ENCODE measurements at places on chromosomes 12 and 14.
A peak's percentile ranks its signal among the peaks of the same experiment; 100 is the strongest.

GRCh38 chr14:68109132-68109900 lies 289.7 kb downstream of the RAD51B start:
- no peak for DNase-seq

- no peak for DNase-seq
Measured at GRCh38 chr14:50357753-50358395, 38.8 kb downstream of the CDKL1 start.

DNA sequence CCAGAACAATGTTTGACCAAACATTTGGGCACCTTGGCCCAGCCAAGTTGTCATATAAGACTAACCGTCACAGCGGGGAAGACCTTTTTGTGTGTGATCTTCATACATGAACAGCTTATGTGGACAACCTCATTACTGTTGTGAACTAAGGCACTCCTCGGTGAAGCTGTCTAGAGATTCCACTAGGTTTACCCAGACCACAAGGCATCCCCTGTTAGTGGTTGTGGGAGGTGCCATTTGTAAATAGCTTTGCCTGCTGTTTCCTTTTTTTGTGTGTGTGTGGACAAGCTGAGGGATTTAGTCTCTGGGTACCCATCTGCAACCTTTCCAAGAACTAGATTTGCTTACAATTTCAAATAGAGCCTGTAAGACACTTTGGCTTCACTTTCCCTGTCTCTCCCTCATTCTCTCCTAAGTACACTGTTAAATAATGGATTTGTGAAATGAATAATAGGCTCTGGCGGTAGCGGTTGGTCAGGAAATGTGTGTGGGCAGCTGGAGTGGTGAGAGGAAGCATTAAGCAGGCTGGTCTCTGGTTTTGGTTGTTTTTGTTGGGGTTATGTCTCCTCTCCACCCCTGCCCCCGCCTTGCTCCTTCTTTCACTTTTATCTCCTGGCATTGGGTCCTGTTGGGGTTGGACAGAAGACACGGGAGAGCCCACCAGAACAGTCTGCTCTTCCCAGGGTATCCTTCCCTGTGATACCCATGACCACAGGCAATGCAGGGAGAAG lies 727.6 kb downstream of the VRK1 start:
- no peak for DNase-seq

DNA sequence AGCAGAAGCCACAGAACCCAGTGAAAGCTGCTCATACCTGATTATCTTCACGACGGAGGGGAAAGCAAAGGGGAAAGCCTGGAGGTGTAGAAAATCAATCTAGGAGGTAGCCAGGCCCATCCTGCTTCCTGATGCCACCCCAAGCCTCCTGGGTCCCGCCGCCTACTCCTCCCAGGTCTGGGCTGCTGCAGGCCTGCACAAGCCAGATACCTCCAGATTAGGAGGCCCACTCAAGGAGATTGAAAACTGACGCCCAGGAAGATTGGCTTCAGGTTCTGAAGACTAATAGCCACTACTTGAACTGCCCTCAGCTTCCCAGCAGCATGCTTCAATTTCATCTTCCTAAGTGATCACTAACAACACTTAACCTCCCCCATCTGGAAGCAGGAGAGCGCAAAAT lies 87.1 kb downstream of the GCH1 start:
- no peak for DNase-seq

GRCh38 chr12:132121283-132121682 lies 22.8 kb downstream of the DDX51 start:
- no peak for DNase-seq

DNA sequence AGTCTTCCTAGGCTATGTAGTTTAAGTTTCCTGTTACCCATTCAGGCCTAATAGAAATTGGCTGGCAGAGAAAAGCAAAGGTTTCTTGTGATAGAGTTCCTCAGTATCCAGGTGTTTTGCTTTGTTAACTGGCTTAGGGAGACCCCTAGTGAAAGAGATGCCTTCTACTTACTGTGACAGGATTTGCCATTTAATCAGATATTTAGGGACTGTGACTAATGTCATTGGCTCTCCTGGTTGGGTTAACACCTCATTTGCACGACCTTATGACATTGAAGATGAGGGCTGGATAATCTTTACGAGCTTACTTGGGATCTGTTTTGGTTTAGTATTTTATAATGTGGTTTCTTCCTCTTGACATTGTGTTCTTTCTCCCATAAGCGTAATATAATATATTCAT lies 5.8 kb downstream of the MON2 start:
- DNase-seq = no peak

GRCh38 chr12:57213058-57213715 lies 3.4 kb upstream of the NXPH4 start:
- peak; percentile 84 for DNase-seq

DNA sequence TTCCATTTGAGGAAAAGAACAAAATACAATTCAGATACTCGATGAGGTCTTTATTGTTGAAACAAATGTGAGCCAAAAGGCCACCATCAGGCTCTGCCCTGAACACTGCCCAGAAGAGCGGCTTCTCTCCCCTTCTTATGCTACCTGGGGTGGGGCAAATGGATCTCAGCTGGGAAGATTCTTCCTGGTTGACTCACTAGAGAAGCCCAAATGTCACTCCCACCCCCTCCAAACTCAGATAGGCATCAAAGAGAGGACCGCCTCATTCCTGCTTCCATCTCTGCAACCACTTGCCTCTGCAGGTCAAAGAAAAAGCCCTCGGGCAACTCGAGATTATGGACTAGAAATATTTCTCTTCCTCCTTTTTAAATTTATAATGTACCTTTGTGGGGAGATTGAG lies 55.8 kb downstream of the TBX3 start:
- DNase-seq = no peak

DNA sequence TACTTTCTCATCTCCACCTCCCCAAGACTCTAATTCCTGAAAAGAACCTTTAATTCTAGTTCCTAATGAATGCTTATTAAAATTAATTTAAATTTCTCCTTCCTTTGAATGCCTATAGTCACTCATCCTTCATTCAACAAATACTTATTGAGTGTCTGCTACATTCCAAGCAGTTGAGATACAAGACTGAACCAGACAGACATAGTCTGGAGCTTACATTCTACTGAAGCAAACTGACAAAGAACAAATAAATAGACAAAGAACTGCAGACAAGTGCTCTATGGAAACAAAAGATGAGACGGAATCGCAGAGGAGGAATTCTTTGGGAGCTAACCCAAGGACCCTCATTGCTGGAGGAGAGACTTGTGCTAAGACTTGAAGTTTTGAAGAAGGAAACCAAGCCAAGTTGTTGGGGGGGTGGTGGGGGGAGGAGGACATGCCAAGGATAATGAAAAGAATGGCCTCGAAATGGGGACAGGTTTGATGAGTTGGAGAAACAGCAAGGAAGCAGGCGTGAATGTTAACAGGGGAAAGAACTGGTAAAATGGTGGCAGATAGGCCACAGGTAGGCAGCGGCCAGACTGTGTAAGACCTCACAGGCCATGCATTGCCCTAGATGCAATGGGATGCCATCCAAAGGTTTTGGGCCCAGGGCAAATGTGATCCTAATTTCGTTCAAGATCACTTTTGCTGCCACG lies 9.7 kb upstream of the TDG start:
- DNase-seq = no peak

GRCh38 chr12:10097521-10097920 lies 1.3 kb downstream of the CLEC1A start:
- no peak for DNase-seq

- no peak for DNase-seq
Measured at GRCh38 chr12:28770322-28770721, 378.8 kb upstream of the FAR2 start.

DNA sequence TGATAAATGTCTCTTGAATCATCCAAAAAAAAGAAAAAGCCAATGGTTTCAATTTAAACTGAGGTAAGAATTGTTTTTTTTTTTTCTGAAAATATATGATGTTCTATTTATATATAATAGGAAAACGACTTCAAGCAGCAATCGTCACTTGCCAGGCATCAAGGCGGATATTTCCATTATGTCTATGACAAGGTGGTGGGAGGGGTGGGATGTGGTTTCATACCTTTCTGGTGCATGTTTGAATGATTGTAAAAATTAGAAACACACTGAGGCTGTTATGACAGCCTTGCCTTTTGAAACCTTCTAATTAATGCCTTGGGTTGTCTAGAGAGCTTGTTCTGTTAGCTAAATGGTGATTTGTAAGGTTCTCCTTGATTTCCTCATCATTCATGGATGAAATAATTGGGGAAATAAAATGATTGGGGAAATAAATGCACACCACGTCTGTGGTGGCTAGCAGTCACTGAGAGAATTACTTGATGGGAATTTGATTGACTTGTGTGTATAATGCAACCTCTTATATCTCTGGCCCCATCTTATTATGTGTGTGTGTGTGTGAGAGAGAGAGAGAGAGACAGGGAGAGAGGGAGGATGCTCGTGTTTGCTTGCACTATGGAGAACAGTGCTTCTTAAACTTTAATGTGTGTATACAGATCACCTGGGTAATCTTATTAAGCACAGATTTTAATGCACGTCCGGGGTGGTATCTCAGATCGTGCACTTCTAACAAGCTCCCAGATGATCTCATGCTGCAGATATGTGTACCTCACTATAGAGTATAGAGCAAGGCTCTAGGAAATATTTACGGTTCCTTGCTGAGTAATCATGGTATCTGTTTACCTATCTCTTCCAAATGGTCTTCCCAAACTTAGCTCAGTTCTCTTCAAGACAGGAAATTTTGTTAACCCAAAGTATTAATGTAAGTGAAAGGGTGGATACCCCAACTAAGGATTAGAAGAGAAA lies 502.6 kb downstream of the DIO2 start:
- DNase-seq = no peak

GRCh38 chr12:25365340-25365730 lies 114.6 kb upstream of the KRAS start:
- DNase-seq = no peak

GRCh38 chr14:45252366-45253069 lies 484 bp downstream of the MIS18BP1 start:
- peak; percentile 11 for DNase-seq

- DNase-seq = peak; percentile 73
Measured at GRCh38 chr12:75786070-75786469, 245.5 kb downstream of the PHLDA1 start.

DNA sequence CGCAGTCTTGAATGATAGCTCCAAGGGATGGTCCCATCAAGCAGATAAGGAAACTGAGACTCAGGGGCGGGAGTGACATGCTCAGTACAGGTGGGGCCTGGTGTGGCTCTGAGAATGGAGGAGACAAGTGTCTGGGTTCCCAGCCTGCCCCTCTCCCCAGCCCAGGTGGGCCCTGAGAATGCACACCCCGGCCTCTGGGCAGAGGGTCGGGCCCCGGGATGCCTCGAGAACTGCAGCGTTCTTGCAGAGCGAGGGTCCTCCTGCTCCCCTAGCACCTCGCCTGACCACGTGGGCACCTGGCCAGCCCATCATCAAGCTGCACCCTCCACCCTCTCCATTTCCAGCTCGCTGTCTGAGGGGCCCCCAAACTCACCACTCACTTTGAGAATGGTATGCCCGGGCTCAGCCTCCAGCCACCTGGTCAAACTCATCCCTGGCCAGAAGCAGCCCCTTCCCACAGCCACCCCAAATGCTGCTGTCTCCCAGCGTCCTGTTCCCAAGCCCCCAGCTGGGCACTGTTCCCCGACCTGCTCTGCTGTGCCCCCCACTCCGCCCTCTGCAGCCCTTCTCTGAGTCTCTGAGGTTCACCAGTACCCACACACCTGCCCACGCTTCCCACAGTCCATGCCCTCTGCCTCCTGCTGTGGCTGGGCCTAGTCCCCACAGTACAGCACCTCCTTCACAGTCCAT lies 44.3 kb downstream of the CYP46A1 start:
- no peak for DNase-seq

GRCh38 chr12:15636060-15636890 lies 152.9 kb downstream of the EPS8 start:
- DNase-seq = no peak

GRCh38 chr12:7361265-7361664 lies 57.4 kb downstream of the ACSM4 start:
- no peak for DNase-seq

DNA sequence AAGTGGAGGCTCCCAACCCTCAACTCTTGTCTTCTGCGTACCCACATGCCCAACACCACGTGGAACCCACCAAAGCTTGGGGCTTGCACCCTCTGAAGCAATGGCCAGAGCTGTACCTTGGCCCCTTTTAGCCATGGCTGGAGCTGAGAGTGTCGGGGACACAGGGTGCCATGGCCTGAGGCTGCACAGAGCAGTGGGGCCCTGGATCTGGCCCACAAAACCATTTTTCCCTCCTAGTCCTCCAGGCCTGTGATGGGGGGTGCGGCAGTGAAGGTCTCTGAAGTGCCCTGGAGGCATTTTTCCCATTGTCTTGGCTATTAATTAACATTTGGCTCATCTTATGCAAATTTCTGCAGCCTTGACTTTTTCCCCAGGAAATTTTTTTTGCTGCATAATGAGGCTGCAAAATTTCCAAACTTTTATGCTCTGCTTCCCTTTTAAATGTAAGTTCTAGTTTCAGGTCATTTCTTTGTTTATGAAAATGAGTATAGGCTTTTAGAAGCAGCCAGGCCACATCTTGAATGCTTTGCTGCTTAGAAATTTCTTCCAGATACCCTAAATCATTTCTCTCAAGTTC lies 18.7 kb upstream of the ASPG start:
- DNase-seq = no peak

All from activated CD4-positive, alpha-beta T cell treated with anti-CD3 and anti-CD28 coated beads, Interleukin-2, Interleukin-4, amounts not matched to agents 100 ng/mL and 50 ng/mL, durations not matched to agents 16 hours and 8 hours (primary cell).